H4 (cell line): ENCODE measurements at places on chromosomes 16 and 17. TPM values are rescaled to one million over a fixed set of nuclear protein-coding genes. Genes with fewer than 3 reads are reported as not detected.

Gene PRAC2
- not detected in 2 replicates for total RNA-seq

Gene SOX15
- not detected in 2 replicates for total RNA-seq

Gene FAM171A2
- total RNA-seq, result 3.4 and 6.5 TPM in 2 replicates

Gene FMNL1
- total RNA-seq, result 4.4 and 6.7 TPM in 2 replicates

Gene RANGRF
- 5.3 and 5.6 TPM in 2 replicates for total RNA-seq

Gene XYLT1
- 7.1 and 8.3 TPM in 2 replicates for total RNA-seq

DNA sequence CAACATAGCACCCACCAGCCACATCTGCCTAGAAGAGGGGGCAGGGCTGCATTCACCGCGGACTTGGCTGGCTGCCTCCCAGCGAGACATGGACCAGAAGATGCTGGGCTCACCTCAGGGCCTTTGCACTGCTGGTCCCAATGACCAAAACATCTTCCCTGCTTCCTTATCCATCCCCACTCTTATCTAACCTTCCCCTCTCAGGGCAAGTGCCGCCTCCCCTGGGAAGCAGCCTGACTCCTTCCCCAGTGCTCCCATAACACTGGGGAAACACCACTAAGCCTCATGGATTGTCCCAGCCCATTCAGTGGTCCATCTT, 5.7 kb downstream of the TMC6 start:
- no peak for DNase-seq

DNA sequence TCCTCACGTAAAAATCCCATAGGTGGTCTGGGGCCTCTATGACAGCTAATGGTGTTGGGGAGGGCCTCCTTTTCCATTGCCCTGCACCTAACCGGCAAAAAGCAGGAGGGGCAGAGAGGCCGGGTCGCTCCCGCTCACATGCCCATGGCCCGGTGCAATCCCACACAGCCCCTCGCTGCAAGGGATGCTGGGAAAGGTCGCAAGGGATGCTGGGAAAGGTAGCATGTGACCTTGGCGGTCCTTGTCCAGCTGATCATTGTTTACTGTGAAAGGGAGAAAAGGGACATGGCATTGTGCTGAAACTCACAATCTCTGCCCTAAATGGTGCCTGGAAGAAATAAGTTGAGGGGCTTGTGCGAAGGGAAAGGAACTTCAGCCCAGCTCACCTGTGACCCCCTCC, 10.0 kb downstream of the DEF8 start:
- no peak for DNase-seq

- DNase-seq, result no peak
These were observed 19.3 kb downstream of the ZNF750 start for GRCh38 chr17:82820278-82821251.

GRCh38 chr16:79097771-79098170, 502.8 kb downstream of the MAF start:
- no peak for DNase-seq

DNA sequence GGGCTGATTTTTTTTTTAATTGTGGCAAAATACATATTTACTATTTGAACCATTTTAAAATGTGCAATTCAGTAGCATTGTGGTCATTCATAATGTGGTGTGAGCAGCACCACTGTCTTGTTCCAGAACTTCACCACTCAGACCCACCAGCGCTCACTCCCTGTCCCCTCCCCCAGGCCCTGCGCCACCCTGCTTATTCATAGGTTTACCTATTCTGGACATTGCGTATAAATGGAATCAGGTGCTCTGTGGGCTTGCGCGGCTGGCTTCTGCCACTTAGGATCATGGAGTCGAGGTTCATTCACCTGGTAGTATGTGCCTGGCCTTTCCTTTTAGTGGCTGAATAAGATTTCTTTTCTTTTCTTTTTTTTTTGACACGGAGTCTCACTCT, 59.4 kb downstream of the NT5M start:
- DNase-seq, result no peak

- DNase-seq, result no peak
These were observed 143.1 kb upstream of the GSE1 start for GRCh38 chr16:85469929-85470590.

- peak; percentile 100 for DNase-seq
These were observed 26.7 kb downstream of the SAP30BP start for GRCh38 chr17:75693500-75694481.
